ENCODE measurements at places on chromosomes 7 and 10.

DNA sequence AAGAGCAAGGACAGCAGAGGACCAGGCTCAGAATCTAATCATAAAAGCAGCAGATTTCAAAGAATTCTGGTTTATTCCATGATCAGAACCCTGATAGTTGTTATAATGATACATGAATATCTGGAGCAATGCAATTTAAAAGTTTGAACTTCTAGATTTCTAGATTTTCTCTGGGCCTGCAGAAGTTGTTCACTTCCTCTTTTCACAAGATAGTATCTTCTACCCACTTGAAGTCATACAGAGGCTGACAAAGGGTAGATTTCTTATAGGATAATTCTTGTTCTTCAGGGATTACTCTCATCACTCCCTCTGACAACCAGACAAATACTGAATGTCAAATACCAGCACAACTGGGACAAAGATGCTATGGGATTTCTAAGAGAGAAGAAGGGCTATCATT is 320.0 kb upstream of the ETV1 start:
- DNase-seq, result no peak

DNA sequence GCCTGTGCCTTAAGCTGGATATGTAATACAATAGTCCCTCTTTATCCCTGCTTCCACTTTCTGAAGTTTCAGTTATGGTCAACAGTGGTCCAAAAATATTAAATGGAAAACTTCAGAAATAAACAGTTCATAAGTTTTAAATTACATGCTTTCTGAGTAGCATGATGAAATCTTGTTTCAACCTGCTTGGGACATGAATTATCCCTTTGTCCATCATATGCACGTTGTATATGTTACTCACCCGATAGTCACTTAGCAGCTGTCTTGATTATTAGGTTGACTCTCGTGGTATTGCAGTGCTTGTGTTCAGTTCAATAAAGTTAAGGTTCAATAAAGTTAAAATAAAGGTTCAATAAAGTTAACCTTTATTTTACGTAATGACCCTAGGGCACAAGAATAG is 25.5 kb downstream of the C1GALT1 start:
- DNase-seq, result no peak

DNA sequence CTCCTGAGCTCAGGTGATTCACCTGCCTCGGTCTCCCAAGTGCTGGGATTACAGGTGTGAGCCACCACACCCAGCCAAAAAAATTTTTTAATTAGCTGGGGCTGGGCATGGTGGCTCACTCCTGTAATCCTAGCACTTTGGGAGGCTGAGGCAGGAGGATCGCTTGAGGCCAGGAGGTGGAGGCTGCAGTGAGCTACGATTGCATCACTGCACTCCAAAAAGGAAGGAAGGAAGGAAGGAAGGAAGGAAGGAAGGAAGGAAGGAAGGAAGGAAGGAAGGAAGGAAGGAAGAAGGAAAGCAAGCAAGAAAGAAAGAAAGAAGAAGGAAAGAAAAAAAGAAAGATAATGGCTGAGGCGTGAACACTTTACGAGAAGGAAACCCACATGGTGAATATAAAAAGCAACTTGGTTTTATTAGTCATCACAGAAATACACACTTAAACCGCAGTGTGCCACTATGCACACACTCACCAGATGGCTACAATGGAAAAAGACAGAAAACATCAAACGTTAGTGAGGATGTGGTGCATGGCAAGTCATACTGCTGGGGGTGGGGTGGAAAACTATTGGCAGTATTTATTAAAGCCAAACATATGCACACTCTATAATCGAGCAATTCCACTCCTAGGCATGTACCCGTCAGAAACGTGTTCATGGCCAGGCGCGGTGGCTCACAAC is 4.4 kb upstream of the CCL26 start:
- peak; percentile 77 for DNase-seq

DNA sequence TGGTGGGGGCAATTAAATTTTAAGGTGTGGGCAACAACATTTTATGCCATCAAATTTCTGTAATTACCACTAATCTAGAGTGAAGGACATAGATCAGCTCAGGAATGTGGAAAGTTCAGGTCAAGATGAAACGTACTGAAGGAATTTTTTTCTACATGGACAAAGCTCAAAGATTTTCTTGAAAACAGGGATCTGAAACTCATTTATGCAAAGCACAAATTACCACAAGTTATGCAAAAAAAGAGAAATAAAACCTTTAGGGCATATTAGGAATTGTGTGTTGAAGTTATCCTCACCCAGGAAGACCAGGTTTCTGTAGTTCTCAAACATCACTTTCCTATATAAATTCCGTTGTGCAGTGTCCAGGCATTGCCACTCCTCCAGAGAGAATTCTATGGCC is 18.9 kb downstream of the ZNF680 start:
- no peak for DNase-seq

GRCh38 chr7:129553899-129554461 is 51.6 kb downstream of the SMKR1 start:
- DNase-seq, result no peak

DNA sequence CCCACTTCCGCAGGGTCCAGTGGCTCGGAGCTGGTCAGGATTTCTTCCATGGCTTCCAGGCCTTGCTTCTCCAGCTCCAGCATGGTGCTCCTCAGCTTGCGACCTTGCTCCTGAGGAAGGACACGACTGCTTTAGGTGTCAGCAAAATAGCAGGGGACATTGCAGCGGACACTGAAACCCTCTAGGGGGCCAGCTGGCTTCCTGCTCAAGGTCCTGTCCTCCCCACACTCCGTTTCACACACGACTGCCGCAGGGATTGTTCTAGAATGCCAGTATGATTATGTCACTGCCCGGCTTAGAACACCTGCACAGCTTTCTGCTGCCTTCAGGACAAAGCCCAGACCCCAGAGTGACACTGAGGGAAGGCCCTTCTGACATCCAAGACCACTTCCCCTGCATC is 65.6 kb downstream of the SCRN1 start:
- DNase-seq, result no peak

GRCh38 chr7:122438006-122438405 is 133.5 kb upstream of the FEZF1 start:
- DNase-seq, result no peak
